ENCODE measurements at places on chromosomes 5 and 9. TPM values are rescaled to one million over a fixed set of nuclear protein-coding genes. Genes with fewer than 3 reads are reported as not detected.

CDC25C gene
- 0.29 TPM for total RNA-seq

HTR4 gene
- total RNA-seq, result 0.43 TPM

OTULINL gene
- total RNA-seq, result 104 TPM

TNFAIP8 gene
- total RNA-seq, result 22.4 TPM
